ENCODE measurements at places on chromosomes 16 and 17.

GRCh38 chr16:25872369-25873070, 180.8 kb downstream of the HS3ST4 start:
- no peak for DNase-seq

DNA sequence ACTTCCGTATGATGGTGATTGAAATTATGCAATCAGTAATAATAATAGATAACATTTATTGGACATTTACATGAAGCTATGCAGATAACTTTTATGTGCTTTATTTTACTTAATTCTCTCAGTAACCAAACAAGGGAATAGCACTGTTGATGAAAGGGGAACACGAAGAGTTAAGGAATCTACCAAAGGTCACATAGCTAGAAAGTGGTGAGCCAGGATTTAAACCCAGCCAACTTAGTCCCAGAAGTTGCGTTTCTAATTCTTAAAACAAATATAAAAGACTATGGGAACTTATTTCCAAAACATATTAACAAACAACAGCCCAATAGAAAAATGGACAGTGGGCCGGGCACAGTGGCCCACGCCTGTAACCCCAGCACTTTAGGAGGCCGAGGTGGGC, 9.7 kb downstream of the SPNS3 start:
- DNase-seq, result no peak

GRCh38 chr16:22320572-22321339, 23.5 kb downstream of the POLR3E start:
- DNase-seq, result no peak

DNA sequence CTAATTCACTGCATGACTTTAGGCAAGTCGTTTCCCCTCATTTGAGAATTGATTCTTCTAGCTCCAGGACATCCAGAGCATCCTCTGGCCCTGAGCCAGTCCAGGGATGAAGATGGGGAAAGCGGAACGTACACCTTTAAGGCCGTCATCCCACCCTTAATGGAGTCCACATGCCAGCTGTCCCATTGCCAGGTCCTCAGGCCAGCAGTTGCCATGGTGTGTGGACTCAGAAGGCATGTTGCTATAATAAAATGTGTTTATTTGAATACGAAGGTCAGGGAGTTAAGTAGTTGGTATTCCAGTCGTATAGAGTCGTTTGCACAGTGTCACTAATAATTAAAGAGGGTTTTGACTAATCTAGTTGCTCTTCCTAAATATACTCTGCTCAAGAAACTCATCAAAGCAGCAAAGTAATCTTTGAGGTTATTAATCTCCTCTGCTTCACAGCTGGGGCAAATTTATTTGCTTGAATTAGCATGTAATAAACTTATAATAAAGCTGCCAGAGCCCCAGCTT, 30.4 kb downstream of the CCDC182 start:
- DNase-seq, result no peak

- DNase-seq, result no peak
Observed at GRCh38 chr17:58120195-58120822, 27.9 kb upstream of the OR4D1 start.

DNA sequence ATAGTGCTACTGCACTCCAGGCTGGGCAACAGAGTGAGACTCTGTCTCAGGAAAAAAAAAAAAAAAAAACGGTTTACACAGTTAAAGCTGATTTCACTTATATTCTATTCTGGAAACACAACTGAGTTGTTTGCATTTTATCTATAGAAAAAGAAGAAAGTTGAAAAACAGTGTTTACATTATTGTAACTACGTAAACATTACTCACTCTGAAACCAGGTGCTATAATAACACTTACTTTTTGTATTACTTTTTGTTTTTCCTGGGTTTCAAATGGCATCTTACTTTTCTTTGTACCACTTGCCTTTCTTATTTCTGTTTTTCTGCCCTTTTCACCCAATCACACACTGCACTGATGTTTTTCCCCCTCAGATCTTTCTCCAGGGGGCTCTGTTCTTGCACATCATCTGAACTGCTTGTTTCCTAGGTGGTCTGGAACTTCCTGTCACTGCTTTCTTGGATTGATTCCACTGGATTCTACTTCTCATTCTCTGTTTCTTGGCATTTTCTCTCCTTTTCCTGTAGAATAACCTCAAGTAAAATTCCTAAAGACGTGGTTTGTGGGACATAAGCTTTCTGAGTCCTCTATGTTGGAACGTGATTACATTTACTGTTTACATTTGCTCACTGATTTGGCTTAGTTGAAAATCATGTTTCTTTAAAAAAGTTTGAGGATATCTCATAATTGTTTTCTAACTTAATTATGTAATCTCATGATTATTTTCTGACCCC, 142.1 kb downstream of the HS3ST3B1 start:
- no peak for DNase-seq

GRCh38 chr17:9261081-9262012, 240.0 kb downstream of the NTN1 start:
- DNase-seq, result no peak

GRCh38 chr16:72302332-72302731, 130.4 kb upstream of the PMFBP1 start:
- no peak for DNase-seq

DNA sequence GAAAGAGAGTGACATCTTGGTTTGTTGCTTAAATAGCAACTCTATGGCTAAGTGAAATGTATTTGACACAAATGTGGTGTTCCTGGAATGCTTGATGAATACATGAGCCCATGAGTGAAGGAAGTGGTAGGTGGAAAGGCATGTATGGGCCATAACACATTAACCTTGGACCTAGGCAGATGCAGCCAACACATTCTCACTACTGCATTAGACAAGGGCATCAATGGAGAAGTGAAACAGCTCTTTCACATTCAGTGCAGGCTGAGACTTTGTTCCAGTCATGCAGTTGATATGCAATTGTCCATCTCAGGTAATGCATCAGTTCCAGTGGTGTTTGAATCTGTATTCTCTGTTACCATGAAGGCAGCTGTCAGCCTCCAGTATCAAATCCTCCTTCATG, 133.6 kb downstream of the HS3ST3B1 start:
- no peak for DNase-seq

DNA sequence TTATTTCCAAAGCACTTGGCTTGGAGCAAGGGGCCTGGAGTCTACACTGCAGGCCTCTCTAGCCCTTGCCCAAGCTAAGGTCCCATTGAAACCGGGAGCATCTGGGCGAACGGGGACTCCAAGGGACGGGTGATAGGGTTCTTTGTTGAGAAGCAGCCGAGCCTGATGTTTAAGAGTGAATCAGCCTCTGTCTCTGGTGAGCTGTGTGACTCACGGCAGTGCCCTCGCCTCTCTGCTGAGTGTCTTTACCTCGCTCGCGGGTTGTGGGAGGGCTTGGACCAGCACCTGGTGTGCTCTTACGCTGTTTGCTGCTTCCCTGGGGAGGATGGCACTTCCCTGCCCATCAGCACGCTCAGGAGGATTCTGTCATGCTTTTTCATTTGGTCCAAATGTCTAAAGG, 1.3 kb downstream of the HGS start:
- no peak for DNase-seq

DNA sequence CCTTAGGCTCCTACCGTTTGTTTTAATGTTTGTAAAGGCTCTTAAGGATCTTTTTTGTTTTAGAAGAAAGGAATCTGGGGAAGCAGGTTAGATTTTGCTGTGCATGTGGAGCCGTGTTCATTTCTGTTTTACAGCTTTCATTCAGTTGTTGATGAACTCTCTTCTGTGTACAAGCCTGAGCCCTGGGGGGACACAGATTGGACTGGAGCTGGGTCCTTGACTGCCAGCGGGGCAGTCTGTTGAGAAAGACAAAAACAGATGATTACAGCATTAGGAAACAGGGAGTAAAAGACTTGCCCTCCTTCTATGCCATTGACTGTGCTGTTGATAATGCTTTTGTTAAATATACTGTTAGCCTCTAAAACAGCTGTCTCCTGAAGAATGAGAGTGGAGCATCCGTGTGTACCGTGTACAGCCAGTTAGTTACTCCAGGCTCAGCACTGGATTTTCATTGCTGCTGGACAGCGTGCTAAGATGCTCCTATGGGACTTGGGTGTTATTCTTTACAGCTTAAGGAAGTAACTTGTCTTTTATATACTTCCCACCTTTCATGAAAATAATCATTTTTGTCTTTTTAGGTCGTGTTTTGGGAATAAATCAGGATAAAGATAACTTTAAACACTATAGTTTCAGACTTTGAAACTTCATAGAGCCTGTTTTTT, 3.2 kb downstream of the MAP1LC3B start:
- no peak for DNase-seq

DNA sequence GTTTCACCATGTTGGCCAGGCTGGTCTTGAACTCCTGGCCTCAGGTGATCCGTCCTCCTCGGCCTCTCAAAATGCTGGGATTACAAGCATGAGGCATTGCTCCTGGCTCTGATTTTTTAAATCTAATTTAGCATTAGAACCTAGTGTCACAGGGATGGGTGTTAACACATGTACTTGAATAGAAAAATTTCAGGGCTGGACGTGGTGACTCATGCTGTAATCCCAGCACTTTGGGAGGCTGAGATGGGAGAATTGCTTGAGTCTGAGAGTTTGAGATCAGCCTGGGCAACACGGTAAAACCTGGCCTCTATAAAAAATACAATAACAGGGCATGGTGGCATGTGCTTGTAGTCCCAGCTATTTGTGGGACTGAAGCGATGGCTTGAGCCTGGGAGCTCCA, 6.0 kb upstream of the RNF135 start:
- no peak for DNase-seq

All from hypothalamus (tissue), 51 donors.